ENCODE measurements at places on chromosomes 1 and 21. TPM values are rescaled to one million over a fixed set of nuclear protein-coding genes. Genes with fewer than 3 reads are reported as not detected.

Gene HSD3B2
- total RNA-seq = not detected

Gene PIK3CD
- total RNA-seq = 4.2 TPM

Gene CEP170
- 99.4 TPM for total RNA-seq

Gene SMIM1
- total RNA-seq = 0.51 TPM

Gene KCNQ4
- total RNA-seq = not detected

Gene ZBTB48
- total RNA-seq = 9.5 TPM

Gene CLDN17
- not detected for total RNA-seq

Gene GPR3
- 0.51 TPM for total RNA-seq

Gene CD53
- total RNA-seq = not detected

Gene NBPF4
- total RNA-seq = not detected

Gene S100A8
- total RNA-seq = not detected

Gene RPS8
- total RNA-seq = 1,311 TPM

Gene IL12RB2
- total RNA-seq = not detected

Gene SYDE2
- 4.0 TPM for total RNA-seq

Gene MYOM3
- total RNA-seq = not detected

Gene HSD17B7
- total RNA-seq = 35.4 TPM

Gene WDR3
- 18.0 TPM for total RNA-seq

Gene CACNA1S
- not detected for total RNA-seq

Gene MOV10
- total RNA-seq = 37.5 TPM

Gene CFHR4
- total RNA-seq = not detected

Gene LCE6A
- not detected for total RNA-seq

Gene VHLL
- total RNA-seq = 0.13 TPM

Gene RCAN3
- total RNA-seq = 2.5 TPM

Gene LDLRAD2
- total RNA-seq = 0.13 TPM

Gene CYP4X1
- 3.4 TPM for total RNA-seq

Gene AMY2A
- not detected for total RNA-seq

Gene CD164L2
- not detected for total RNA-seq

Gene RNU1-3
- under 0.01 TPM for total RNA-seq

Gene S100A1
- not detected for total RNA-seq

Gene SSX2IP
- 1.3 TPM for total RNA-seq

Gene EPHX1
- 35.6 TPM for total RNA-seq

Gene B3GALT2
- total RNA-seq = 3.7 TPM

Gene ASAP3
- 3.6 TPM for total RNA-seq

Gene OLIG2
- not detected for total RNA-seq

Gene KRTAP24-1
- not detected for total RNA-seq

Gene CFHR5
- total RNA-seq = not detected

Gene DMRTA2
- not detected for total RNA-seq

Gene DSTYK
- 9.8 TPM for total RNA-seq

Gene RRP15
- total RNA-seq = 2.9 TPM

Gene C1orf167
- total RNA-seq = 0.26 TPM

Gene TCEA3
- total RNA-seq = 0.13 TPM

Gene SLC16A4
- total RNA-seq = 0.25 TPM

Gene TPTE
- not detected for total RNA-seq

Gene OPRD1
- not detected for total RNA-seq

Gene OR2T11
- total RNA-seq = not detected

Gene SPATC1L
- total RNA-seq = 4.8 TPM

Gene HPDL
- 1.6 TPM for total RNA-seq

Gene SPRR3
- total RNA-seq = not detected

Gene RCSD1
- total RNA-seq = 21.4 TPM

Gene DHRS3
- total RNA-seq = 64.1 TPM

Gene CR2
- under 0.01 TPM for total RNA-seq

Gene PLA2G2F
- total RNA-seq = not detected

Gene KIF26B
- total RNA-seq = 3.8 TPM

Gene TBX15
- 0.51 TPM for total RNA-seq

Gene CHODL
- 0.13 TPM for total RNA-seq

Data from dermis microvascular lymphatic vessel endothelial cell (primary cell).